ENCODE measurements at places on chromosomes 1 and 21.

DNA sequence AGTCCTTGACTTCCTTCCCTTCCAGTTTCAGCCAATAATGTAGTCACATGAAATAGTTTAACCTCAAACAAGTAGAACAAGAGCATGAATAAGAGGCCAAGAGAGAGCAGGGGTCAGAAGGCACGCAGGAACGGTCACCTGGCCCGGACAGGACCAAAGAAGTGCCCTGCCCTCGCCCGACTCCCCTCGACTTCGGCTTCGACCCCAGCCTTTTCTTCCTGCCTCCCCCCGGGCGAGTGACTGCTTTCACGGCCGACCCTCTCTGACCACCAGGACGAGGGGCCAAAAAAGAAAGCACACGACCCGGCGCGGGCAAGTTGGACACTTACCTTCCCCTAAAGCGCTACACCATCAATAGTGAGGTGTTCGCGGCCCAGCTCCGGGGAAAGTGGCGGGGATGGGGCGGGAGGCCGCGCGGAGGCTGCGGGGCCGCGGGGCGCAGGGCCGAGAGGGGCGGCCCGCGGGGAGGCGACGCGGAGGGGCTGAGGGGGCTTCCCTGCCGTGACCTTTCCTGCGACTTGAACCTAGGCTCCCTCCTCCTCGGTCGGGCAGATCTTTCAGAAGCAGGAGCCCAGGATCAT lies 519 bp downstream of the RERE start:
- peak; percentile 19 for DNase-seq

GRCh38 chr1:184359909-184360308 lies 26.9 kb upstream of the C1orf21 start:
- peak; percentile 41 for DNase-seq

DNA sequence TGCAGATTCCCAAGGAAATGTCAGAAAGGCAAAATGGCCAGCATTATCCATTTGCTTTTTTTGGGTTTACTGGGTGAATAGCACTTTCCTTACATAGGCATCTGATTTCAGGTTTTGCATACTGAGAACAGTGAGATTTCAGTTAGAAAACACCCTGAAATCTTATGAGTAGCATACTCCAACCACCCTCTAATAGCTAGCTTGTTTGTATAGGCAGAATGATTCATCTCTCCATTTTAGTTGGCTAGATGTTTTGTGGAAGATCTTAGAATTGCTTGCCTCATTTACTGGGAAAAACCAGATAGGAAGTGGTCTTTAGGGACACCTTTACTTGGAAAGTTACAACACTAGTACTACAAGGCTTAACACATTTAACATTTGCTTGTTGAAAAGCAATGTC lies 10.4 kb downstream of the KYAT3 start:
- no peak for DNase-seq

GRCh38 chr1:205453466-205453865 lies 2.4 kb downstream of the BLACAT1 start:
- DNase-seq, result no peak

- peak; percentile 55 for DNase-seq
These were observed 23.7 kb downstream of the SNX27 start for GRCh38 chr1:151635479-151636072.

DNA sequence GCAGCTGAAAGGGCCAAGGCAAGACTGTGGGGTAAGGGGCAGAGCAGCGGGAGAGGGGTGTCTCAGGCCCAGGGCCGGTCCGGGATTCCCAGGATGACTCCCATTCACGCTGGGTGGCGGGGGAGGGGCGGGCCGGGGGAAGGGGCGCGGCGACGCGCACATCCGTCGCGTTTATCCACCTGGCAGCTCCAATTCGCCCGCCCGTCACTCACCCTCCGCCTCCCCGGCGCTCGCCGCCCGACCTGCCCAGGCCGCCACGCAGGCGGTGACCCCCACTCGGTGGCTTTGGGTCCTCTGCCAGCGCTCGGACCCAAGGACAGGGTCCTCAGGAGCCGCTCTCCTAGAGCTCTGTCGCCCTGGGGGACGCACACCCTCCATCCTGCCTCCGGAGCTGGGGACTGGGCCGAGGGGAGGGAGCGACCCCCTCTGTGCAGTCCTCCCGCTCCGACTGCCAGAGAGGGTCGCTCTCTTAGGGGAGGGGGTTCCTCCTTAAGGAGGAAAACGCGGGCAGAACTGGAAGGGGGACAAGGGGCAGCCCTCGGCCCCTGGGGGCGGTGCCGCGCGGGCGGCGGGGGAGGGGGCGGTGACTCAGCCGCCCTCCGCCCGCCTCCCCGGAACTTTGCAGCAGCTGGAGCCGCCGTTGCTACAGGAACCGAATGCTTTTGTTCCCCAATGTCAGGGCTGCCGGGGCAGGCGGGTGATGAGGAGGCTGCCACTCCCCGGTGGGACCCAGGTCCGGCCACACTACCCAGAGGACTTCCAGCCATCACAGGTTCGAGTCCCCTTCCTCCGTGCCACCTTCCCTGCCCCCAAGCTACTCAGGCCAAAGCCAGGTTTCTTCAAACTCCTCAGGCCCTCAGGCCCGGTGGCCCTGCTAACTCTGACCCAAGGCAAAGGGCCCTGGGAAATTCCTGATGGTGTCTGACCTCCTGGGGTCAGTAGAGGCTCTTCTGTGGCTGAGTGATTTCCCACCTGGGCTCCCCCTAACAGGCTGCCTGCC lies 3.4 kb downstream of the ADGRB2 start:
- peak; percentile 36 for DNase-seq

GRCh38 chr1:1347663-1348419 lies 1.4 kb downstream of the DVL1 start:
- no peak for DNase-seq

DNA sequence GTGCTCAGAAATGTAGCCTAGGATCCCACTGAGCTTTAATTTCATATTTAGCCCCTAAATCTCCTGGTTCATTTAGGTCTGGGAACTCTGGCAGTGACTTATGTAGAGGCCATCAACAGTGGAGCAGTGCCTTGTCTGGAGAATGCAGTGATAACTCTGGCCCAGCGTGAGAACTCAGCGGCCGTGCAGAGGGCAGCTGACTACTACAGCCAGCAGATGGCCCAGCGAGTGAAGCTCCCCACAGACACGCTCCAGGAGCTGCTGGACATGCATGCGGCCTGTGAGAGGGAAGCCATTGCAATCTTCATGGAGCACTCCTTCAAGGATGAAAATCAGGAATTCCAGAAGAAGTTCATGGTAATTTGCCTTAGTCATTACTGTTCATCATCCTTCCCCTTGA lies 17.8 kb downstream of the GBP6 start:
- no peak for DNase-seq

- DNase-seq, result peak; percentile 37
These were observed 2.3 kb downstream of the LYPLA2 start for GRCh38 chr1:23793018-23793781.

DNA sequence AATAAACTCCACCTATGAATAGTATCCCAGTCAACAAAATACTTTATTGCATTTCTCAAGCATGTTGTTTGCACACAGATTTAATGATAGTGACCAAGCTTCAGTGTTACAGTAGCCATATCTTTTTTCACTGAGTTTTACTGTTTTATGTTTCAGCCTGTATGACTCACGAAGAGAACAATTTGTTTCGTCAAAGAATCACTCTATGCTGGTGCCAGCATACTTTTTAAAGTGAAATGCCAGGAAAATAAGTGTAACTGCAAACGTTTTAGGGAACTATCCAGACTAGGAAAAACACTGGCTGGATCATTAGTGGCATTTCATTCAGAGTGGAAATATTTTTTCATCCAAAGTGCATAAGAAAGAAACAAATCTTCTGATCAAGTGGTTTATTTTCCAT lies 210.8 kb downstream of the COL11A1 start:
- no peak for DNase-seq

DNA sequence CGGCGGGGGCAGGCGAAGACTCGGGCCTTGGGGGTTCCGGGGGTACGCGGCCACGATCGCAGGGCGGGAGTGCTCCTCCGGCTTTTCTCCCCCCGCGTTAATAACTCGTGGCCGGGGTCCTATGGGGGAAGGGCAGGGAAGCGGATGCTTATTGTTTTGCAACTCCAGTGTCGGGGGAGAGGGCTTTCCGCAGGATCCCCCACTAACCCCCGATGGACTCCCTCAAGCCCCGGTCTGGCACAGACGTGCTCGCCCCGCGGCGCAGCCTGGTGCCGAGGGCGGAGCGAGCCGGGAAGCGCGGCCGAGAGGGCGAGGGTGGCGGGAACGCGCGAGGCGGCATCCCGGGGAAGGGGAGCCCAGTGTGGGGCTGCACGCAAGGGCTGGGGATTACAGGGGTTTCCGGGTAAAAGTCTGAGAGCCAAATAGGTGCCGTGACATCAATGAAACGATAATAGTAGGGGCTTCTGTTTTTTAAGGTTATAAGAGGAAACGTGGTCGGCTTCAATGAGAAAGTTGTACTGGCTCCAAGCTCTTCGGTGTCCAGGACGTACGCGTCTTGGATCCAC lies 772 bp downstream of the UCK2 start:
- peak; percentile 58 for DNase-seq

DNA sequence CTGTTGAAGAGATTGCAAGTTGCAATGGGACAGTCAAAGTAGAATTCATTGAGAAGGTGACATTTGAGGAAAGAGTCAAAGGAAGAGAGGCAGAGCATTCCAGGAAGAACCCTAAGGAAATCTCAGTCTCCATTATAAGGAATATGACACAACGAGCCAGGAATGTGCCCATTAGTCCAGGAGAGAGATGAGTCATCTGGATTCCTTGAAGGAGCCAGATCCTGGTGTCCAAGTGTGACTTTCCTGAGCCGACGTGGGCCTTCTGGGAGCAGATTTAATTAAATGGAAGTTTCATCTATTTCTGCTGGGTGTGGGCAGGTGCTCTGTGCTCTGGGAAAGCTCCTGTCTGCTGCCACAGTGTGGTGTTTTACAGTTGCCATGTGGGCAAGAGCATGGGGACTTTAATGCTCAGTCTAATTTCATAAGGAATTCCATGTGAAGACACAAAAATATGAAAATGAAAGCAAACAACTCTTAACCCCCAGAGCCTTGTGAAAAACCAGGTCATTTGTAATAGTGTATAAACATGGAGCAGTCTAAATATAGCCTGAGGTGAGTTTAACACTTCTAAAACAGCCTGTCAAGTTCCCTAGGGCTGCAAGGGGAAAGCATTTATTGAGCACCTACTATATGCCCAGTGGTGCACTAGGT lies 111.4 kb upstream of the ARTN start:
- no peak for DNase-seq

- peak; percentile 54 for DNase-seq
These were observed 9.2 kb upstream of the LAD1 start for GRCh38 chr1:201408176-201408833.

DNA sequence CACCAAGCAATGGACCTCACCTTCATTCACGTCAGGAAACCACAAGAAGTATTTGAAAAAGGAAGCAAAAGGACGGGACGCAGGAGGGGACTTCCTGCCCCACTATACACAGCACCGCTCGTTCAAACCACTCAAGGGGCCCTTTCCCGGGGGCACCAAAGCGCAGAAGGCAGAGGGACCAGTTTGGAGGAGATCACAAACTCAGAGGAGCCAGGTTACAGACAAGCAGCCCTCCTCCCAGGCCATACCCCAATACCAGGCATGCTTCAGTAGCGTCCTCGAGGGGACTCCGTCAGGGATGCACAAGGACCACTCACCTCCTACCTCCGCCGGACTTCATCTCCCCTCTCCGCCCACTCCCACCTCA lies 685 bp downstream of the CRTC2 start:
- DNase-seq, result peak; percentile 18

DNA sequence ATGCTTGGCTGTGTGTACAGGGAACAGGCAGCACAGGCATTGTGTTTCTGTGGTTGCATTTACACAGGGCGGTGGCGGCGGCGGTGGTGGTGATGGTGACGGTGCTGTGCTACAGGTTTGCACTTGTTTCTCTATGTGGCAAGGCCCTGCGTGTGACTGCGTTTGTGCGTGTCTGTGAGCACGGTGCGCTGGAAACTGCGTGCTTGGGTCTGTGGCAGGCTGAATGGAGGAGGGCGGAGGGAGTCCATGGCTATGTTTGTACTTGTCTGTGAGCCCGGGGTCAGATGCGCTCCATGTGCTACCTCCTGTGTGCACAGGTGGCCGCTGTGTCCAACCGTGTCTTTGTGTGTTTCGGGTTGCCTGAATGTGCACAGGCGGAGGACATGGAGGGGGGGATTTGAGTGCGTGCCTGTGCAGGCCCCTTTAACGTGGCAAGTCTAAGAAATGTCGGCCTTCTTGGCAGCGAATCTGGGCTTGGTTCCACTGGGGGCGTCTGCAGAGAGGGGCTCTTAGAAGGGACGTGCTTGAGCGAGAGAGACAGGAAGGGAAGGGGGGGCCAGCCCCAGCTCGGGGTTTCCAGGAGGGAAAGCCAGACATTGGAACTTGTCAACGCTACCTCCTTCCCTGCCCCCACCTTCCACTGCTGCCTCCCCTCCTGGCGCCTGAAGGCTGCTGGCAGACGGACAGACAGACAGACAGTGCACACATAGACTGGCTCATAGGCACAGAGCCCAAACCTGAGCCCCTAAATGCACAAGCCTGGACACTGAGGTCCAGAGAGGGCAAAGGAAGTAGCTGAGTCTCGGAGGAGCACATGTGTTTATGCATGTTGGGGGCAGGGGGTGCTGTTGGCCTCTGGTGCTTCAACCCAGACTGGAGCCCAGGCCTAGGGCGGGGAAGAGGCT lies 32.7 kb upstream of the WASF2 start:
- DNase-seq, result peak; percentile 28

- no peak for DNase-seq
These were observed 470.2 kb downstream of the DISC1 start for GRCh38 chr1:232096751-232097150.

DNA sequence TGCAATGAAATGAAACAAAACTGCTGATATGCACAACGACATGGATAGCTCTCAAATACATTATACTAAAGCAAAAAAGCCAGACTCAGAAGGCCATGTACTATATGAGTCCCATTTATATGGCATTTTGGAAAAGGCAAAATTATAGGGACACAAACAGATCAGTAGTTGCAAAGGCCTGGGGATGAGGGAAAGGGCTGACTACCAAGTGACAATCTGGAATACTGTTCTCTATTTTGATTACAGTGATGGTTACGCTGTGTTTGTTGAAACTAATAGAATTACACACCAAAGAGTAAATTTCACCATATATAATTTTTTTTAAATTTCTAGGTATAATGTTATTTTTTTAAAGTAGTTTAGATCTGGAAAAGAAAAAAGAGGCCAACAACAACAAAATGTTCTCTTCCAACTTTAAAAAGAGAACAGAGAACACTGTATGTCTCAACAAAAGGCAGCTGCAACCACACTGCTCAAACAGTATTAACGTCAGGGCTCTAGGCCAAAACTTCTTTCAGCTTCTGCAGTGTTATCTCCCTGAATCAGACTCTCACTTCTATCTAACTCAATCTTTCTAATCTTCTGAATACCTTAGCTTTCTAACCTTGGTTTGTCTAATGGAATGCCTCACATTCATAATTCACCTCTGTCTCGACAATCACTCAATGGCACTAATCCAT lies 75.8 kb downstream of the FOXJ3 start:
- peak; percentile 92 for DNase-seq

- DNase-seq, result peak; percentile 88
These were observed 4.3 kb upstream of the NADK start for GRCh38 chr1:1782399-1783221.

- DNase-seq, result no peak
These were observed 60.6 kb downstream of the PTPRC start for GRCh38 chr1:198699167-198700015.

DNA sequence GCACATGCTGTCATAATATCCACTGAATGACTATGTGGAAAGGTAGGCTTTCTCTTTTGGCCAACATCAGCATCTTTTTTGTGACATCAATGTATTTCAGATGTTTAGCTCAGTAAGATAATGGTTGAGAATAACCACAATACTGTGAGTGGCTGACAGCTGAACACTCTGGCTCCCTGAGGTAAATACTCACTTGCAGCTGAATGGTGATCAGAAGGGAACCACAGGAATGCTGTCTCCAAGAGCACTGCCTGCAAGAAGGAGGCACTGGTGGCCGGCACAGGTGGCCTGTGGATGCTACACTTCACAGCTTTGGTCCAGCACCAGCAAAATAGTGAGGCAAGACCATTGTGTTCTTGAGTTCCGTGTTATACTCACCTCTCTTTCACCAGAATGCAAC lies 118.7 kb upstream of the PPM1J start:
- DNase-seq, result no peak

Data from MV-4-11 (cell line).